Karpas-422 (cell line): ENCODE measurements at places on chromosomes 5 and 9.

GRCh38 chr5:30604648-30605262 lies 588.7 kb upstream of the CDH6 start:
- DNase-seq = no peak

DNA sequence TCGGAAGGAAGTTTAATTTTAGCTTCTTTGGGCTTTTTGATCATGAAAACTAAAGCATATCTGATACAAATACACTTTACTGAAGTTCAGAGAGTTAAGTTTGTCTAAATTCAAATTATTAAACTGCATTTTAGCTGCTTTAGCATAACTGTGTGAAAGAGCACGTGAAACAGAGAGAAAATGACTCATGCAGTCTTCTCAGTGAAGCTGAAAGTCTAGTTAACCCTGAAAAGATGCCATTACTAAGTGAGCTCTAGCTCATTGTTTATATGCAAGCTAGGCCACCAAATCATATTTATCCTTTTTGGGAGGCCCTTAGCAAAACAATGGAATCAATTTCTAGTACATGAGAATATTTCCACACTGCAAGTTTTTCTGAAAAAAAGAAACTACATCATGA lies 27.6 kb downstream of the TPD52L3 start:
- DNase-seq = no peak

DNA sequence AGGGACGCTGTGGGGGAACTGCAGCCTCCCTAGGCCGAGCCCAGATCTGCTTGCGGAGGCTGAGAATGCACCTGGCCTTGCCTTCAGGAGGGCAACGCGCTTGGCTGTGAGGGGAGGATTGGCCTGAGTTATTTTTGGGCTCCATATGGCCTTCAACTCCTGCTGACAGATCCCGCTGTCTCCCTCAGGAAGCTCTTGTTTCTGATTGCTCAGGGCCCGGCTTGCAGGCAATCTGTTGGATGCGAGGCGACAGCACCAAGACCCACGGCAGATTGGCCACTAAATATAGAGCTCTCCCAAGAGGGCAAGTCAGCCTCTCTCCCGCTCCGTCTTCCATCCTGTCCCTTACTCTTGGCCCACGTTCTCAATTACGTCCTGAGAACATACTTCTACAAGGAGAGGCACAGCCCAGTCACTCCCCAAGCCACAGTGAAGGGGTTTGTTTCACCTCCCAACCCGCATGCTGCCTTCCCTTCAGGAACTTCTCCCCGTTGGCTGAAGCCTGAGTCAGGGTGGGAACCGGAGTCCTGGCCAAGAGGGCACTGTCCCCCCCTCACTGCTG lies 53.6 kb downstream of the RASGEF1C start:
- peak; percentile 30 for DNase-seq

- DNase-seq = no peak
These were observed 7.8 kb downstream of the FAM81B start for GRCh38 chr5:95398989-95399388.

GRCh38 chr9:89036891-89037290 lies 45.6 kb downstream of the S1PR3 start:
- DNase-seq = peak; percentile 69

- peak; percentile 84 for DNase-seq
These were observed 6.9 kb downstream of the ANXA6 start for GRCh38 chr5:151150471-151151262.

DNA sequence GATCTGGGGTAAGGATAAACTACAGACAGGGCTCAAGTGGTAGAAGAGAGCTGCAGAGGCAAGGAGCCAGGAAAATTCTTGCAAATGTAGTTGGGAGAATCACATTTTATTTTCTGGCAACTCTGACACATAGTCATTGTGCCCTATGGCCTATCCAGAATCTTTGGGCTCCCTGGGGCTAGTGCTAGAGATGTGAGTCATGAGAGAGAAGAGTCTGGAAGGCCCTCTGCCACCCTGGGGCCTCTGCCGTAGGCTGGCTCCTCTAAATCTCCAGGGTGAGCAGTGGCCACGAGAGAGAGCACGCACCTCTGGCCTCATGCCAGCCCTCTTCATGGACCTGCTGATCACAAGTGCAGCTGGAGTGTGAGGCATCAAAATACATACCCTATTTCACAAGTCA lies 74.3 kb upstream of the SSBP2 start:
- no peak for DNase-seq

DNA sequence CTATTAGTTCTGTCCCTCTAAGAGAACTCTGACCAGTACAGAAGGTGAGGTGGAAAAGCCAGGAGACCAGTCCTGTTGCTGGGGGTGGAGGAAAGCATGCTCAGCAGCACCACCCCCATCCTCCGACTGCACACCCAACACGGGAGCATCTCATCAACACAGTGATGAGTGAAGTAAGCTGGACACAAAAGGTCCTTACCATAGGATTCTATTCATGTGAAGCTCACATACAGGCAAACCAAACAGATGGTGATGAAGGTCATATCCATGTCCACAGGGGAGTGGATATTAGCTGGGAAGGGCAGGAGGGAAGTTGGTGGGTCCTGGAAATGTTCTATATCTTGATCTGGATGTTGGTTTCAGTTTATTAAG lies 14.8 kb upstream of the MARCHF6 start:
- DNase-seq = no peak

DNA sequence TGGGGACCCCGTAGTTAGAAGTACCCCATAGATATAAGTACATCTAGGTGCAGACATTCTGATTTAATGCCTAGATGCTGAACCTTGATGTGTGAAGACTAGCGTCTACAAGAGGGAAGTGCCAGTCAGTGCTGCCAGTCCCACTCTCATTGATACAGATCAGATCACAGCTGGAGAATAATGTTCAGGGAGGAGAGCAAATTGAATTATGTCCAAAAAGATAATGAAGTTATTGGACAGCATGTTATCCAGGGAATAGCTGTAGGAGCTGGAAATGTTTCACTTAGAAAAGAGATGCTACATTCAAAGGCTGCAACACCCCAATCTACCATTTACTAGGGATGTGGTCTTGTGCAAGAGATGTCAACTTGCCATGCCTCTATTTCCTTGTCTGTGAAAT lies 15.9 kb upstream of the RNF183 start:
- DNase-seq = no peak

- DNase-seq = peak; percentile 66
These were observed 857 bp downstream of the ADAM19 start for GRCh38 chr5:157574456-157575380.

- DNase-seq = no peak
These were observed 20.8 kb downstream of the GABBR2 start for GRCh38 chr9:98687911-98688310.

- no peak for DNase-seq
These were observed 62.0 kb upstream of the UNC5A start for GRCh38 chr5:176748073-176748966.

DNA sequence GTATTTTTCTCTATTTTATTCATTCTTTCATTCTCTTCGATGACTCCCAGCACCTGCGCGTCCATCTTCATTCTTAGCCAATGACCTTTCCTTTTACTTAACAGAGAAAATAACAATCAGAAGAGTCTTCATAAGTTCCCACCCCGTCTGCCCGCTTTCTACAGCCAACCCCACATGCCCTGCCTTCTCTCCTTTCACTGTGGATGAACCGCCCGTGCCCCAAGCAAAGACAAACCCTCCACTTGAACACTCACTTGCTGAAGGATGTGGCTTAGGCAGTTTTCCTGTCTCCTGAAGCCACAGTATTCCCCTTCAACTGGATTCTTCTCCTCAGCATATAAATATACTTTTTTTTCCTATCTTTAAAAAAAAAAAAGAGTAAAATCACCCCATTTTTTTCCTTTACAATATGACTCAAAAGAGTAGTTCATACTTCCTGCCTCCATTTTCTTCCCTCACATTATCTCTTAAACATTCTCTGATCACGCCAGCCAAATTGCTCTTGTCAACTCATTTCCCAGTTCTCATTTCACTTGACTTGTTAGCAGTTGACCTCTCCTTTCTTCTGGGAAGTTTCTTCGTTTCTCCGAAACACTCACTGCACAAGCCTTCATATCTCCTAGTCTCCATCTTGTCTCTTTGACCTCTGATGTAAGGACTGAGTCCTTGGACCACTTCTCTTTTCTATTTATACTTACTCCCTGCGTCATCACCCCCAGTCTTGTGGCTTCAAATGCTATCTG lies 11.1 kb downstream of the NIPSNAP3B start:
- peak; percentile 61 for DNase-seq

GRCh38 chr5:132867046-132867451 lies 607 bp downstream of the UQCRQ start:
- DNase-seq = no peak

- no peak for DNase-seq
These were observed 71.6 kb downstream of the LRRC70 start for GRCh38 chr5:62650197-62650596.

DNA sequence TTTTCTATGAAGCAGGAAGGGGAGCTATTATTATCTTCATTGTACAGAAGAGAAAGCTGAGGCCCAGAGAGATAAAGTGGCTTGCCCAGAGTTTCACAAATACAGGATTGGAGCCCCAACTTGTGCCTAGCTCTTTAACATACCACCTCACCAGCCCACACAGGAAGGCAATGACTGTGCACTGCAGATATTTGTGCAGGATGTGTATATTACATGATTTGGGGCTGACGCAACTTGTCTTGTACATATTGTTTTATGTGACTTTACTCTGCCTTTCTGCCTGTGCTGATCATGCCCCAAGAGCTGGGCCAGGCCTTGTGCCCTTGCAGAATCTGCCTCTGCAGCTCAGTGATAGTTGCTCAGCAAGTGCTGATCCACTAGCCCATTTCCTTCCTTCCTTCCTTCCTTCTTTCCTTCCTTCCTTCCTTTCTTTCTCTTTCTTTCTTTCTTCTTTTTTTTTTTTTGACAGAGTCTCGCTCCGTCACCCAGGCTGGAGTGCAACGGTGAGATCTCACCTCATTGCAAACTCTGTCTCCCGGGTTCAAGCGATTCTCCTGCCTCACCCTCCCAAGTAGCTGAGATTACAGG lies 106.6 kb upstream of the TBCA start:
- DNase-seq = no peak

DNA sequence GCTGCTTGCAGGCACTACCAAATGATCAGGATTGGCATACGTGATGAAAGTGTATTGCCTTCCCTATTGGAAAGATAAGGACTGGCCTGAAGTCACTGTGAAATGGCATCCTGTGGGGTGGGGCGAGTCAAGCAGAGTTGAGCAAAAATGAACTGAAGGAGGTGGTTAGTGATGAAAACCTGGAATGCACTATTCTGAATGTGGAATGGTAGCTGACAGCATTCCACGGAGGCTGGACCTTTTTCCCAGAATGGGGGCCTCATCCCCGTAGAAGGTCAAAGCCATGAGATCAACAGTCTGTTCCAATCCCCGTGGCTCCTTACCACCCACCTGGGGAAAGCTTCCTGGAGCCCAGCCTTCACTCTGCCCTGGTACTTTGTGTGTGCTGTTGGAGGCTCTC lies 37.7 kb downstream of the ASS1 start:
- no peak for DNase-seq

- peak; percentile 66 for DNase-seq
These were observed 1013.6 kb downstream of the CDH9 start for GRCh38 chr5:26024774-26025173.

DNA sequence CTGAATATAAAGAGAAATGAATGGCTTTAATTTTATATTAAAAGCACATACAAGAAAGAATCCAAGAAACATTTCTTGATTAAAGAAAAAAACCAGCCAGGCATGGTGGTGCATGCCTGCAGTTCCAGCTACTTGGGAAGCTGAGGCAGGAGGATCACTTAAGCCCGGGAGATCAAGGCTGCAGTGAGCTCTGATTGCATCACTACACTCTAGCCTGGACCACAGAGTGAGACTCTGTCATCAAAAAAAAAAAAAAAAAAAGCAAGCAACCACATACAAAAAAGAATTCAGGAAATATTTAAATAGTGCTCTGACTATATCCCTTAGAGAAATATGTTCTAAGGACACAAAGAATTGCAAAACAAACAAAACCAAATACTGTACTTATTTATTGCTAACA lies 2.5 kb upstream of the PLAC8L1 start:
- DNase-seq = no peak

DNA sequence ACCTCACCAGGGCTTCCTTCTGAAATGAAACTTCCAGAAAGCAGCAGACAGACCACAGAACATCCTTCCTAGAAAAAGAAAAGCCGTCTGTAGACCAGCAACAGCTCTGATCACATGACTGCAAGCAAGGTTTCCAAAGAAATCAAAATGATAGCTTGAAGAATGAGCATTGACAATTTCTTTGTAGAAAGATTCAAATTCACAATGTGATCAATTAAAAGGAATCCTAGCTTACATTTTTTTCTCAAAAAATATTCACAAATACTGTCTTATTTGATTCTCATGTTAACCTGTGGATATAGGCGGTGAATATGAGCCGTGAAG lies 144.9 kb downstream of the MTX3 start:
- DNase-seq = no peak

DNA sequence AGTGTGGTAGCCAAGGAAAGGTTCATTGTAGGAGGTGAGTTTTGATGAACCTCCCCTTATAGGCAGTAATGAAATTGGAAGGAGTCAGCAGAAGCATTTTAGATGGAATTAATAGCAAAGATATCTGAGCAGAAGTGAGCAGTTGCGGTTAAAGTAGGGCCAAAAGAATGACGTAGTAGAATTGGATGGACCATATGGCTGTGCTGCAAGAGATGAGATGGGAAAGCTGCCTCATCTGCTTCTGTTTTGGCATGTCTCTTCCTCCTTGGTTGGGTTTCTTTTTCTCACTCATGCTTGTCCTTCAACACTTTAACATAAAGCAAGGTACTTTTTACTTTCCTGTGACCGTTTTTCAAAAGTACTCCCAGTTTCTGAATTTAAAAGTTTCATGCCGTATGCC lies 55.8 kb downstream of the AQP7 start:
- no peak for DNase-seq

- no peak for DNase-seq
These were observed 52.7 kb upstream of the IFNK start for GRCh38 chr9:27471366-27471765.

DNA sequence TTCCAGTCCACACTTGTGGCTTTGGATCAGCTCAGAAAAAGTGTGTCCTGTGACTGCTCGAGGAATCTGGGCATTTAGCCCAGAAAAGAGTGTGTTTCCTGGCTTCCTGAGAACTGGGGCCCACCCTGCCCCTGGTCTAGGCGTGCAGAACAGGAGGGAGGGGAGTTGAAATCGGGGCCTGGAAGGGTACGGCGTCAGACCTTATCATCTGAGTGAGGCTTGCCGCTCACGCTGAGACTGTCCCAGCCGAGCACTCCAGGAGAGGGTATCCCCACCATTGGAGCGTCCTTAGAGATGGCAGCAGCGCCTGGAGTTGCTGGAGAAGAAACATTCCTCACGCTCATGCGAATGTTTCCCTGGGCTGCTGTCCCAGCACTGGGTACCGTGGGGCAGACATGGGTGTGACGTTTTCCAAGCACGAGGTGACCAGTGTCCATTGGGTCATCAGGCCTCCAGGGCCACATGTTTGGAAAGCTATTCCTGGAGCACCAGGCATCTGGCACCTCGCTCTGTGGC lies 22.5 kb downstream of the NEK6 start:
- no peak for DNase-seq

DNA sequence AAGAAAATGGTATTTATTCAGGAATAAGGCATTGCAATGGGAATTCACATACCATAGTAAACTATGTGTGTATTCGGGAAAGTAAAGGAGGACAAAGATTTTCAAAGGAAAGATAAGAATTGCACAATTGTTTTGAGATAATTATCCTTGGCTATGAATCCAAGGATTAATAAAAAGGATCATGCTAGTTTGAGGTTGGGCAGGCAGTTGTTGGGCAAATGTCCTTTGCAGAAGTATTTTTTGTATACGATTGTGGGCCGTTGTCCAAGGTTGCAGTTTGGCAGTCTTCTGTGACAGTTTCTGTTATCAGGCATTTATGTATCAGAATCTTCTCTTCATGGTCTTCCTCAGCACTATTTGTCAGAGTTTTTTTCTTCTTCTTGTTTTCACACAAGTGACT lies 10.6 kb upstream of the UBAP2 start:
- no peak for DNase-seq
